ENCODE measurements at places on chromosomes 5 and 9.

DNA sequence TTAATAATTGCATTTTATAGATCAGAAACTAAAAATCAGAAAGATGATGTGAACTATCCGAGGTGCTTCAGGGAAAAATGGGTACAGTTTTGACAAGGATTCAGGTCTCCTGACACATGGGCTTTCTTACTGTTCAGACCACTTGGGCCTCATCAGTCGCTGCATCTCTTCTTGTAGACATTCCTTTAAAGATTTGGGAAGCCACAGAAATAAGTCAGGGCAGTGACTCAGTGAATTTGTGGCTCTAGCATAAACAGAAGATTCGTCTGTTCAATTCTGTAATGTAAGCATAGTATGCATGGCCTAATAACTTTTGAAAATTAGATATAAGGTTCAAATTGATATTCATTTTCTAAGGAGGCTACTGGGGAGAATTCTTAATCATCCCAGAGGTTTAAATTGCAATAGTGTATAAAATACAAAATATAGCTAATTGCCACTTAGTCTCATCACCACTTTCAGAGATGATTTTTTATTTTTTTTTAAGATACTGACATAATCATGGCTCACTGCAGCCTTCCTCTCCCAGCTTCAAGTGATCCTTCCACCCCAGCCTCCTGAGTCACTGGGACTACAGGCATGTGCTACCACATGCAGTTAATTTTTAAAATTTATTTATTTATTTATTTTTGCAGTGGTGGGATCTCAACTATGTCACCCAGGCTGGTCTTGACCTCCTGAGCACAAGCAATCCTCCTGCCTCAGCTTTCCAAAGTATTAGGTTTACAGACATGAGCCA lies 48.9 kb downstream of the RASEF start:
- DNase-seq, result no peak

DNA sequence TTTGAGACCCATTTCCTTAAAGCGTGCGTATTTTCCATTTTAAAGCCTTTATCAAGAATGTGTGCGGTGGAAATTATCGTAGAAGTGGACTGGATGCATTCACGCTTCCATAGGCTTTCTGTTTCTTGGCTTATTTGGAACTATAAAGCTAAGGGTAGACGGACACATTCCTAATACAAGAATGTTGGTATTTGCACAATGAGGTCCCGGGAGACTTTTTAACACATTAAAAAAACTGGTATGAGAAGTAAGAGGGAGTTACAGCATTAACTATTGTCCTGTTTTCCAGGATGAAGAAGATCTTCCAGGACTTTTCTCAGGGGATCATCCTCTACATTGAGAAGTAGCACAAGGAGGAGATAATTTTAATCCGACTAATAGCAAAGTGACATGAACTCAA lies 653.0 kb downstream of the MTRR start:
- DNase-seq, result no peak

- no peak for DNase-seq
Measured at GRCh38 chr5:37005252-37005651, 128.7 kb downstream of the NIPBL start.

DNA sequence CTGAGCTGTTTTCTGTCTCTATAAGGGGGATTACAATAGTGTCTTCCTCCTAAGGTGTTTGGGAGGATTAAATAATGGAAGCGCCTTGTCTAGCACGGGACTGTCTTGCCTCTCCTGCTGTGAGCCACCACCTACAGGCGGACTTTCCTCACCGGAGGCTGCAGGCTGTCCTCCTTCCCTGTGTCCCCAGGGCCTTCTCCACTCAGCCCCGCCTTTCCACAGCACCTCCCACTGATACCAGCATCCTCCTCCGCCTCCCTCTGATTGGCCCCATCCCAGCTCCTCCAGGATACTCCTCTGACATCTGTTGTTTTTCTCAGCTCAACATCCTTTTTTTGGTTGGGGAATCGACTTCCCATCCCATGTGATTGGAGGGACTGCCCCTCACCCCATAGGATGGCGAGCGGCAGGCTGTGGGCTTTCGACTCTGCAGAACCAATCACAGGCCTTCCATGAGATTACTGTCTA lies 851 bp upstream of the ZDHHC12 start:
- no peak for DNase-seq

DNA sequence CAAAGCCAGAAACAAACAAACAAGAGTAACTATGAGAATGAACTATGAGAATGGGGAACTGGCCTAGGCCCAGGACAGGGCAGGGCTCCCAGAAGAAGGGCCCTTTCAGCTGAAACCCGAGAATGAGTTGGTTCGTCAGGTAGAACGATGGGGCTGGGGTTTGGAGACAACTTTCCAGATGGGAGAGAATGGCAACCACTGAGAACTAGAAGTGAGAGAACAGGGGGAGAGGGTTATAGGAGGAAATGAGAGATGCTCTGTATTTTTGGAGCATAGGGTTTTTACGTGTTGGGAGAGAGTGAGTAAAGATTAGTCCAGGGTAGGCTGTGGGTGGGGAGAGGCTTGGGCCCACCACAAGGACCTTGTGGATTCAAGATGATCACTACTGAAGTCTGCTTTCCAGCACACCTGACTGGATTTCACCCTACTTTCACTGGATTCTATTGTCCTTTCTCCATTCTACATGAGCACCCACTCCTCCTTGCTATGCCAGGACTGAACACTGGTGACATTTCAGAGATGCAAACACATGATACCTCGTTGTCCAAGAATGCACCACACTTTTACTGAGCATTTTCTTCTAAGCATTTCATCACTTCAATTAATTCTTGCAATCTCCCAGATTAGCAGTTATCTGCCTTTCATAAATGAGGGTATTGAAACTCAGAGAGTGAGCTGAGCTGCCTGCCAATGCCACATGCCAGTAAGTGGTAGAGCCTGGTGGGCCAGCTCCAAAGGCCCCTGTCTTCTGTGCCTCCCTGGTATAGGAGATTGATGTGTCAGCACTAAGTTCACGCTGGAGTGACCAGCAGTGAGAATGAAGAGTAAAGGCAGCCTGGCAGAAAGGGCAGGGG lies 3.2 kb upstream of the TMEM268 start:
- DNase-seq, result no peak

DNA sequence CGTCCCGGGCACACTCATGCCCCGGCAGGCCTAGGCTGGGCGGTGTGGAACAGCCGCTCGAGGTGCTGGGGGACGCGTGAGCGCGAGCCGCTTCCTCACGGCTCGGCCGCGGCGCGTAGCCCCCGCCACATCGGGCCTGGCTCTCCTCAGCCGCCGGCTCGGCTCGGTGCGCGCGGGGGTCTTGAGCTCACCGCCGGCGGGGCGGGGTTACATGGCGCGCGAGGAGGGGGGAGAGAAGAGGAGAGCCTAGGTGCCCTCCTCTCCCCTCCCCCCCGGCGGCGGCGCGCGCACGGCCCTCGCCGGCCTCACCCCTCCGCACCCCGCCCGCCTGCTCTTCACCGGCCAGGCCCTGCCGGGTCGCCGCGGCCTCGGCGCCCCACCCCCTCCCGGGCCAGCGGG lies 7.7 kb downstream of the RANBP6 start:
- peak; percentile 57 for DNase-seq

- DNase-seq, result no peak
Measured at GRCh38 chr9:121929893-121930875, 162.9 kb downstream of the TTLL11 start.

GRCh38 chr5:14429101-14430050 lies 152.2 kb upstream of the OTULINL start:
- DNase-seq, result no peak

DNA sequence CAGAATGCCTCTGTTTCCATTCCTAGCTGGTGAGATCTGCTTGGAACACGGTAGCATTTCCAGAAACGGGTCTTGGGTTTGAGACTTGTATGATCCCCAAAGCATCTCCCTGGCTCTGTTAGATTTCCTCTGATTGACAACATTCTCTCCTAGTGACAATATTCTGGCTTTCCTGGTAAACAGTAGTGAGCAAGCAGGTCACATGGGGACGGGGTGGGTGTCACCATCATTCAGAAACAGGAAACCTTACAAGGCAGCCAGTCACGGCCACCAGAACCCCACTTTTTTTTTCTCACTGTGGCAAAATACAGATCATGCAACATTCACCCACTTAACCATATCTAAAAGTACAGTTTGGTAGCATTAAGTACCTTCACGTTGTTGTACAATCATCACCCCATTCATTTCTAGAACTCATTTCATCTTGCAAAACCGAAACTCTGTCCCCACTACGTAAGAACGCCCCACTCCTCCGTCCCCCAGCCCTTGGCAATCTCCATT lies 90.1 kb upstream of the LMX1B start:
- DNase-seq, result no peak

- no peak for DNase-seq
Measured at GRCh38 chr5:132024789-132025402, 13.4 kb upstream of the ACSL6 start.

- DNase-seq, result no peak
Measured at GRCh38 chr5:159884917-159885620, 31.2 kb upstream of the ADRA1B start.

DNA sequence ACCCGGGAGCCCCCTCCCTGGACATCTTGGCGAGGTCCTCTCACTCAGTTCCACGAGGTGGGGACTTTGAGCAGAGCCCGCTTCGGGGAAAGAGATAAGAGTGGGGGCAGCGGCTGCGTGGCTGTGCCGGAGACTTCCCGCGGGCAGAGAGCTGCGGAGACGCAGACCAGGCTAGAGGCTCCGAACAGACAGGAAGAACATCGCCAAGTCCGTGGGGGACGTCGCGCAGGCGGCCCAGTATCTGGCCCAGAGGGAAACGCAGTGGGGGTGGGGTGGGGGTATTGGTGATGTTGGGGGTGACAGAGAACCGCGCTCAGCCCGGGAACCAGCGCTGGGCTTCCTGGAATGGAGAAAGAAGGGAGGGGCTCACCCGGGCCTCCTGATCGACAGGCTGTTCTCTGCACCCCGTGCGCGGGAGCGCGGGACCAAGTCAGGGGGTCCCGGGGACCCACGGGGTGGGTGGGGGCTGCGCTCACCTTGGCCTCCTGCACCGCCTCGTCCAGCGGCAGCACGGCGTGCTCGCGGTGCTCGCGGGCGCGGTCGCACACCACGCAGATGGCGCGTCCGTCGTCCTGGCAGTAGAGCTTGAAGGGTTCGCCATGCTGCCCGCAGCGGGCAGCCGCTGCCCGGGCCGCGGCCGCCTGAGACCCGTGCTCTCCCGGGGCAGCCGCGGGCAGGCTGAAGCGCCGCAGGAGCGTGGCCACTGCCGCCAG lies 727 bp downstream of the TRIM7 start:
- DNase-seq, result no peak

DNA sequence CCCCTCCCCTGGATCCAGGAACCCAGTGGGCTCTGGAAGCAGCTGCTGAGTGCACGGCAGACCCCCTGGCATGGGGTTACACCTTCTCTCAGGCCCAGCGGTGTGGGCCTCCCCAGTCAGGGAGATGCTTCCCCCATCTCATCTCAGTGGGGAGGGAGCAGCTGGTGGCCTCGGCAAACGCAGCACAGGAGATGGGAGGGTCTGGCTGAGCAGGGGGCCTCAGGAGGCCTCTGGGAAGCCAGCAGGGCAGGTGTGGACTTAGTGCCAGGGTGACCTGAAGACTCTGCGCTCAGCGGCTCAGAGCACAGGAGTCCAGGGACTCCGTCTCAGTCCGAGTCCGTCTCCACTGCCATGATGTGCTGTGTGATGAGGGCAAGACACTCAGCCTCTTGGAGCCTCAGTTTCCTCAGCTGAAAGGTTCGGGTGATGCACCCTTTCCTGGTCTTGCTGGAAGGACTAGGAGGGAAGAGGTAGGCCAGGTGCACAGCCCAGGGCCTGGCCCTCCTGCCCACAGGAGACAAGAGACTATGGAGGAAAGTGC lies 100.6 kb downstream of the GTF3C4 start:
- DNase-seq, result no peak

DNA sequence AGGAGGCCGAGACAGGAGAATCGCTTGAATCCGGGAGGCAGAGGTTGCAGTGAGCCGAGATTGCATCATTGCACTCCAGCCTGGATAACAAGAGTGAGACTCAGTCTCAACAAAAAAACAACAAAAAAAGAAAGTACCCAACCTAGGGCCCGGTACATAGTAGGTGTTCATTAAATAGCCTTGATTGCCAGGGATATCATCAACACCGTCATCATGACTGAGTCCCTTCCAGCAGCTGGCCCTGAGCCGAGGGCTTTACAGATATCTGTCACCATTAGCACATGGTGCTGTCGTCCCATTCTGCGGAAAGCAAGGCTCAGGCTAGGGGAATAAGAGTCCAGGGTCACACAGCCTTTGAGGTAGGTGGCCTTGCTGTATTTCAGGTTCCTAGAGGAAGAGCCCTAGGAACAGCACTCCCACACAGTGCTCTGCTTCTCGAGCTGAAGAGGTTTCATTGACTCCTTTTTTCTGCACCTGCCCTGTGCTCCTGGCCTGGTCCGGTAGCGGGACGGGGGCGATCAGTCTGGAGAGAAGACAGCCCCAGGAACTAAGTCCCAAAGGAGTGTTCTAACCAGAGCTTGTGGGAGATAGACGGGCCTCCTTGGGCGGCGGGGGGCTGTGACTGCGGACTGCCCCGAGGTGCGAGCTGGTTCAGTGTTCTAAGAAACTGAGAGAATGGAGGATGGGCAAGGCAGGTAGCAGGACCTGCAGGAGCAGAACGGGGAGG lies 48.2 kb downstream of the CXXC5 start:
- DNase-seq, result no peak

DNA sequence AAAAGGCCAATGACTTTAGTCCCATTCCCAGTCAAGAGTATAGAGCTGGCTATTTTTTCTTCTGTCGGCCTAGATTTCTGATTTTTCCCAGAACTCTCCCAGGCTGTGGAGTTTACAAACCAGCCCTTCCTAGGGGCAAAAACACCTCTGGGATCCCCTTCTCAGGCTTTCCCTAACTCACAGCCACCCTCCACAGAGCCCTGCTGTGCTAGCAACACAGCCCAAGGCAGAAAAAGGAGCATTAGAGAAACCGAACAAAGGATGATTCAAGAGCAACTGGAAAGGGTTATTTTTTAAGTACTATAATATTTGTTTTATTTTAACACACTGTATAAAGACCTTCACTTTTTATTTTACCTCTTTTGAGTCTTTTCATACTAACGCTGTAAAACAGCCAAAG lies 234.8 kb downstream of the GLIS3 start:
- no peak for DNase-seq

Data from stimulated activated CD4-positive, alpha-beta T cell treated with anti-CD3 and anti-CD28 coated beads, Interleukin-1b, Interleukin-23, amount 100 ng/mL, for 4 hours (primary cell).